Stimulated activated naive CD4-positive, alpha-beta T cell (primary cell): ENCODE measurements at places on chromosomes 13 and 19.
A peak's percentile ranks its signal among the peaks of the same experiment; 100 is the strongest.

- no peak for DNase-seq
Observed at GRCh38 chr13:24142886-24143285, 17.6 kb upstream of the SPATA13 start.

DNA sequence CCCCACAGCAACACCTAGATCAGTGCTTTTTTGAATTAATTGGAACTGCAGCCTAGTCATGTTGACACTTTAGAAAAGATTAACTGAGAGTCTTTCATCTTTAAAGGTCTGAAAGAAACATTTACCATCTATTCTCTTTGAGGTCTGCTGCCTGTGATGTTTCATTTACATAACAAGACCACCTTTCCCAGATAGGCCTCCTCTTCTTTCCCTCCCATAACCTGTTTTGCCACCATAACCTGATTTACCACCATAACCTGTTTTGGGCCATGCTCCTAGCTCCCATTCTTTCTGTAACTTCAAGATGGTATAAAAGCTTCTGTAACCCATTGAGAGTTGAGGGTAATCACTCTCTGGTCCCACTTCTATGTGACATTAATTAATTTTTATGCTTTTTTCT is 320.8 kb downstream of the PCDH20 start:
- no peak for DNase-seq

- DNase-seq, result no peak
Observed at GRCh38 chr13:70310396-70311119, 202.3 kb upstream of the KLHL1 start.

- DNase-seq, result no peak
Observed at GRCh38 chr13:62110079-62110478, 694.4 kb upstream of the PCDH20 start.

DNA sequence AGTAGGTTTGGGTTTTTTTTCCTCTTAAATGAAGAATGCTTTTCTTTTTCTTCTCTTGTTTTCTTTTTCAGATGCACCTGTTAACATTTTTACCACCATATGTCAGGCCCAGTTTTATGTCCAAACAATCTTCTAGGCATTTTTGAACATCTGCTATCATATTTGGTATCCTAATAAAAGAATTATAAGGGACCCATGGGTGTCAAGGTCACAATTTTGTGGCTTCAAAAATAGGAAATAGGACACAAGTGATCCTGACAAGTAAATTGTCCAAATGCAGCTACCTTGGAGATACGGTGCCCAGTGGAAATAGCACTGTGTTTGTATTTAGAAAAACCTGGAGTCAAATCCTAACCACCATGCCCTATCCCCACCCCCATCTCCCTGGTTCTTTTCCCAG is 270.3 kb downstream of the MZT1 start:
- DNase-seq, result no peak

- peak; percentile 78 for DNase-seq
Observed at GRCh38 chr19:492091-492531, 4.2 kb upstream of the MADCAM1 start.

- DNase-seq, result no peak
Observed at GRCh38 chr13:76004416-76004815, 368.3 kb downstream of the LMO7 start.

GRCh38 chr13:91168386-91168711 is 179.1 kb upstream of the MIR17HG start:
- no peak for DNase-seq

DNA sequence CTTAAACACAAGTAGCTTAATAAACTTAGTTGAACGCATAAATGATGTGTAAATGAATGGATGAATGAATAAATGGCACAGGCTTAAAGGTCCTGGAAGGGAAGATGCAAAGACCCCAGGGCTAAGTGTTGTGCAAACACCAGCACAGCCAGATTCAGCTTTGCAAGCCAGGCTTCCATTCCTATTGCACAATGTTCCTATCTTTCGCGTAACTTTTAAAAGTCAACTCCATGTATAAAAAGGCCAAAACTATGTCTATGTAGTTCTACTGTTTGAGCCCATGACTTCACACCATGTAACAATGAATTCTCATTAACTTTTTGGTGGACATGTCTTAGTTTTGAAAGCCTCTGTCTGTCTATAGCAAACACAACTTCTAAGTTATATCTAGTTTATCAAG is 226.0 kb downstream of the NALCN start:
- DNase-seq, result no peak

DNA sequence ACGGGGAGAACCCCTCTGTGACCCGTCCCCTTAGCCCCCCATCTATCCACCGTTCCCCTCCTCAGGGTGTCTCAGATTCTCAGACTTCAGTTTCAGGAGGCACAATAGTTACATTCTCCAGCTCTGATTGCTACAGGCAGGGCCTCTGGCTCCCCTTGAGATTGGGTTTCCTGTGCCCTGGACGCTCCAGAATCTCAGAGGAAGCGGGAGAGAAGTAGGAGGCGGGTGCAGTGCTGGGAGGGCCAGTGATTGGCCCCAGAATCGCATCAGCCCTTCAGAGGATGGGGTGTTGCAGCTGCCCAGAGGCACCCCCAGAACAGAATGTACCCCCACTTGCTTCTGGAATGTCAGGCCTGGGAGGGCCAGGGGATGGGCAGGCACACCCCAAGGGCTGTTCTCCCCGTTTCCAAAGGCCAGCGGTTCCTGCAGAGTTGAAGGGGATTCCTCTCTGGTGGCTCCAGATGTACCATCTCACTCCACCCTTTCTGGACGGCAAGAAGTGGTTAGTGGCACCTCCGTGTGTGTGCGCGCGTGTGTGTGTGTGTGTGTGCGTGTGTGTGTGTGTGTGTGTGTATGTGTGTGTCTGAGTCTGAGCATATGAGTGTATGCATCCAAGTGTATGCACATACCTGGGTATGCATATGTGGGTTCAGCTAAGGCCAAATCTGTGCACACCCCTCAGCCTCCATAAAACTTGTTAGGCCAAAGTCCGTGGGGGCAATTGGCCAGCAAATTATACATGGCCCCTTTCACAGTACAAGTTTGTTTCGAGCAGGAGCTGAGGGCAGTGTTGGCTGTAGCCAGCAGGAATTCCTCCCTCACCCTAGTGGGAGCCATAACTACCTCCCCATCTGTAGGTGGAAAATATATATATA is 35.5 kb downstream of the LYL1 start:
- no peak for DNase-seq

DNA sequence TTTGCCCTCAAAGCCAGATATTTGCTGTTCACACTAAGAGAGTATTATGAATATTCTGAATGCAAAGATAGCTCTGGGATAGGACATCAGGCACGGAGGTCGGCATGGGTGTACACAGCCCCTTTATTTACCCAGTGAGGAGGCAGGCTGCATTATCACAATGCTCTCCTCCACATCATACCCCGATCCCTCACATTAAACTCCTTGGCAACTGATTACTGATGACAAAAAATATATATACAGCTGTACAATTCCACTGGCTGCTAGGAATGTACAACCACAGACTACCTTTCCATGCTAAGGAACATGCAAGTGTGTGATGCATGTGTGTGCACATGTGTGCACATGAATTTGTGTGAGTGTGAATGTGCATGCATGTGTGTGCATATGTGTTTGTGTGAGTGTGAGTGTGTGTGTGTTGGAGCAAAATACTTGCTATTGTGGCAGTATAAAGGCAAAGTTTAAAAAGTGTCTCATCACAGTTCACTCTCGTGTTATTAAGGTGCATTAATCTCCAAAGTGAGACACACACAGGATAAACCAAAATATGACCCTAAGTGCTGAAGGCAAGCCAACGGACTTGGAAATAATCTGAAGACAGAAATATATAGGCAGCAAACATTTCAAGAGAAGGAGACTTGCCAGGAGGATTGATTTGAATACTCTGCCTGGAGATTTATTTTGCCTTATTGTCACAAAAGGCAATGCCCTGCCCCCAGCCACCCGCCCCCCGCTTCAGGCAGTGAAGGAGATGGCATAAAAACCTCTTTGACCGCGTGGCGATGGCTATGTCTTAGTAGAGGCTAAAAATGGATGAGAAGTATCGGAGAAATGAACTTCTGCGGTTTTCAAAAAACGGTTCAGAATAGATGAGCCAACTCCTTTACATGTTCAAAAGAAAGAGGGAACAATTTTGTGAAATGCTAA is 274.8 kb downstream of the TSHZ3 start:
- no peak for DNase-seq

GRCh38 chr13:114204894-114205293 is 25.8 kb downstream of the CFAP97D2 start:
- no peak for DNase-seq

DNA sequence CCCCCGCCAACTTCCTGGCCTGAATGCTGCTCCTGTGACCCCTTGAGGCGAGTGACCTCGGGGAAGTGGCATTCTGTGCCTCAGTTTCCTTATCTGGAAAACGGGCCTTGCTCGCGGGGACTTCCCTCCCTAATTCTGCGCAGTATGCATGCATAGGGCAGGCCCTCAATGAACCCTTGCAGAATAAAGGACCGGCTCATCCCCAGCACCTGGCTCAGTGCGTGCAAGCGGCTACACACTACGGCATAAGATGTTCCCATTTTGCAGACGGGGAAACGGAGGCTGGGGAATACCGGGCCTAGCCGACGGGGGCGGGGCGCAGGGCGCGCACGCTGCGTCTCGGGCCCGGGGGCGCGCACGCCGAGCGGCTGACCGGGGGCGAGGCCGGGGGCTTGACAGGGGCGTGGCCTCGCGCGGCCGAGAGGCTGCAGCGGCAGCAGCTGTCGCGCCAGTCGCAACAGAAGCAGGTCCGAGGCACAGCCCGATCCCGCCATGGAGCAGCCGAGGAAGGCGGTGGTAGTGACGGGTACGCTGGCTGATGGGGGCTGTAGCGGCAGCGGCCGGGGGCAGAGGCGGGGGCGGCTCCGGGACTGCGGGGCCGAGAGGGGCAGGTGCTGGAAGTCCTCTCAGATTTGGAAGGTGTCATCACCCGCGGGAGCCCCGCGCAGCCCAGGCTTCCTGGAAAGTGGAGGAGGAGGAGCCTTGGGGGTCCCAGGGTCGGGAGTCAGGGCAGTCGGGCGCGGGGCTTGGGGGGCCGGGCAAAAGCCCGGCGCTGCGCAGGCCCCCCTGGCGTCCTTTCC is at the start of gene PGPEP1:
TSS of gene PGPEP1 (plus strand) at position 409 of the 800 bp plus-strand sequence. CDS start at position 493, 84 bp downstream.
- peak; percentile 19 for DNase-seq

DNA sequence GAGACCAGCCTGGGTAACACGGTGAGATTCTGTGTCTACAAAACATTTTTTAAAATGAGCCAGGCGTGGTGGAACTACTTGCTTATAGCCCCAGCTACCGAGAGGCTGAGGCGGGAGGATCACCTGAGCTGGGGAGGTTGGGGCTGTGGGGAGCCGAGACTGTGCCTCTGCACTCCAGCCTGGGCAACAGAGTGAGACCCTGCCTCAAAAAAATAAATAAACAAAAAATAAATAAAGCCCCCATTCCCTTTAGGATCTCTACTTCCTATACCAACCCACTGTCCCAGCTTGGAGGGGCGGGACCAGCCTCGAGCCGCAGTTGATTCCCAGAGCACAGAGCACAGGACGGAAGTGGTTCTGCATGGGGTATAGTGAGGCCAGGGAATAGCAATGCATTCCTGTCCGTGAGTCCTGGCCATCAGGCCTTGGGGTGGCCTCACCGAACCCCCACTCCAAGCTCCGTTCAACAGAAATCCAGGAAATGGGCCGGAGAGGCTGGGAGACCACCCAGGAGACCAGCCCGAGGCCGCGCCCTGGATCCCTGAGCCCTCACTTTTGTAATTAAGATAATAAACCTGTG is 4.9 kb upstream of the PTBP1 start:
- no peak for DNase-seq

DNA sequence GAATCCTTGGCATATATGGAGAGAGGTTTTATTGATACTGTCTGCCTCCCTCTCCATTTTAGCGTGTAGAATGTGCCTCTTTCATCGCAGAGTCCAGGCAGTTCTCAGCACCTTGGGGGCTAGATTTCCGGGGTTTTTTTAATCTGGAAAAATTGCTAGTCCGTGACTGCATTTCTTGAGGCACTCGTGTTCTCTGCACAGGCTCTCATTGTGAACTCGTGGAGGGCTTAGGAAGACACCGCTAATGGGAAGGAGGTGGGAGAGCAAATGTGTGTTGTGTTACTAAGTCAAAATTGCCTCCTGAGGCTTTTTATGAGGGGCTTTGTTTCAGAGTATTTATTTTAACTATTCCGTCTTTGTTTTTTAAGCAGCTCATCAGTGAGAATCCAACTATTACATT is 10.1 kb downstream of the ING1 start:
- DNase-seq, result no peak

- DNase-seq, result no peak
Observed at GRCh38 chr19:39568604-39569003, 28.6 kb upstream of the EID2 start.

DNA sequence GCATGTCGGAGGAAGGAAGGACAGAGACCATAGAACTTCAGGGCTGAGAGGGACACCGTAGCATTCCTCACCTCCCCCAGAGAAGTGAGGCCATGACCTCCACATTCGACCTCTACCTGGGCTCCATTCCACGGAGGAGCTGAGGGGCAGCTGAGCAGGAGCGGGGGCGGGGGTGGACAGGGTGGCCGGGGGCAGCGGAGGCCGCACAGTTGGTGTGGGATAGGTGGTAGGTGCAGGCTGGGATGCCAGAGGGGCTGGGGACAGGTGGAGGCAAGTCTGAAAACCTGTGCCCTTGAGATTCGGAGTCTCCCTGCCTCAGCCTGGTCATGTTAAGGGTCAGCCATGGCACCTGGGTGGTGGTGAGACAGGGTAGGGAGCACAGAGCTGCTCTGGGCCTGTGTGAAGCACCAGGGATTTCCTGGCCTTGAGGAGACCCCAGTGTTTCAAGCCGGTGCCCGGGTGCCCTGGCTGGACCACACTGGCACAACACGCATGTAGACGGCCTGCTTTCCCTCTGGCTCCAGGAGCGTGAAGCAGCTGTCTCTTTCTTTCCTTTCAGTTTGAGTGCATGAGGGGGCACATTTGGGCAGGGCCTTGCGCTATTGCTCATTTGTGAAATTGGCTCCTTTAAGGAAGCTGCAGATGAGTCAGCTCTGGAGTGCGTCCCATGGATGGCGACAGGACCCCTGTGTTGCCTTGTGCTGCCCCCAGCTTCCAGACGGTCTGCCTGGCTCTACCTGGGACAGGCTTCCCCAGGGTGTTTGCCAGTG is 51.8 kb downstream of the TSSK6 start:
- no peak for DNase-seq

DNA sequence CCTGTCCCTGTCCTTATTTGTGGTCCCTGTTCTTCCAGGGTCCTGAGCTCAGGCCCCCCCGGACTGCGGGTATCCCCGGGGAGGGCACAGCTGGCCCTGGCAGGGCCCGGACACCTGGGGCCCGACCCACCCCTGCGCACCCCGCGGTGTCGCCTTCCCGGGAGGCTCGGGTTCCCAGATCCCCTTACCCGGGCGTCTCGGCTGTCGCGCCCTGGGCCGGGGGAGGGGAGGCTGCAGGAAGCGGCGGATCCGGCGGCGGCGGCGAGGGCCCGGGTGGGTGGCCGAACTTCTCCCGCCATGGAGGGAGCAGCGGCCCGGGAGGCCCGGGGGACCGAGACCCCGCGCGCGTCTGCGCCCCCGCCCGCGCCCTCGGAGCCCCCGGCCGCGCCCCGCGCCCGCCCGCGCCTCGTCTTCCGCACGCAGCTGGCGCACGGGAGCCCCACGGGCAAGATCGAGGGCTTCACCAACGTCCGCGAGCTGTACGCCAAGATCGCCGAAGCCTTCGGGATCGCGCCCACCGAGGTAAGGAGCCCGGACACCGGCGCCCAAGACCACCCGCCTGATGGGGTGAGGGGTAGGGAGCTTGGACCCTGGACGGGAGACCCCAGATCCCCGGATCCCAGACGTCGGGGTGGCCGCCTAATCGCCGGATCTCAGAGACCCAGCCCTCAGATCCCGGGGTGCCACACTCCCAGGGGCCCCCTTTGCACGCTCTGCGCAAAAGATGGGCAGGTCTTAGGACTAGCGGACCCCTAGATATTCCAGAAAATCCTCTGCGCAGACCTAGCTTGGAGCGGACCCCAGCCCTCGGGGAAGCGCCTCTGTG is at the start of gene GIPC3:
TSS of gene GIPC3 (plus strand) at position 178 of the 826 bp plus-strand sequence. CDS start at position 298, 120 bp downstream.
- peak; percentile 43 for DNase-seq
